ENCODE measurements at places on chromosomes 13 and 19.

DNA sequence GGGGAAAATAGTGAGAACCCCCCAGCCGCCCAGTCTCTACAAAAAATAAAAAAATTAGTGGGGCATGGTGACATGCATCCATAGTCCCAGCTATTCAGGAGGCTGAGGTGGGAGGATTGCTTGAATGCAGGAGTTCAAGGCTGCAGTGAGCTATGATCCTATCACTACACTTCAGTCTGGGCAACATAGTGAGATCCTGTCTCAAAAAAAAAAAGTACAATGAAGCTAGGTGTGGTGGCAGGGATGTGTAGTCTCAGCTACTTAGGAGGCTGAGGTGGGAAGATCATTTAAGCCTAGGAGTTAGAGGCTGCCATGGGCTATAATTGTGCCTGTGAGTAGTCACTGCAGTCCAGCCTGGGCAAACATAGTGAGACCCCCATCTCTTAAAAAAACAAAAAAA is 8.9 kb downstream of the PCCA start:
- no peak for DNase-seq

GRCh38 chr19:2944403-2944774 is 382 bp downstream of the ZNF77 start:
- DNase-seq, result no peak

DNA sequence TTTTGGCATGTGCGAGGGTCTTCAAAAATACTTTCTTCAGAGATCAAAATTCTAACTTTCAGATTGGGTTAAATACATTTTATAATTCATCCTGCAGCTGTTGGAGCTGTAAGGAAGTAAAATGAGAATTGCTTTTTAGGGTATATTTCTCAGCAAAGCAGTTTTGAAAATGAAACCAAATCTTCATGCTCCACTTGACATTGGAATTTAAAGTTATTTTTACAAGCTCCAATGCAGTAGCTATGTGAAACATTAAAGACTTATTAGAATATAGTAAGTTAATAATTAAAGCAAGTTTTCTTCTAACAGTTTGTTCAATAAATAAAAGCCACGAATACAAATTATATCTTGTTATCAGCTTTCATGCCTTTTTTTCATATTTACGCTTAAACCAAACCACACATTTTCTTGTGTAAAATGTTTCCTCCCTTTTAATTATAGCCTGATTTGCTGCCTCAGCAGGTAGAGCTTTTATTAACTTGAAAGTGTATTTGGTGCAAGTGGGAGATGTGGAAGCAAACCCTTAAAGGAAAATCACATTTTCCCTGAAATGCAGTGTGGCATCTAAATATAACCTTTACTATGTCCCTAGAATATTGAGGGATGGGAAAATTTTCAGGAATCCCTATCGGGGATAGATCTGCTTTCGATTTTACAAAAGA is 12.4 kb upstream of the MICU2 start:
- DNase-seq, result no peak

DNA sequence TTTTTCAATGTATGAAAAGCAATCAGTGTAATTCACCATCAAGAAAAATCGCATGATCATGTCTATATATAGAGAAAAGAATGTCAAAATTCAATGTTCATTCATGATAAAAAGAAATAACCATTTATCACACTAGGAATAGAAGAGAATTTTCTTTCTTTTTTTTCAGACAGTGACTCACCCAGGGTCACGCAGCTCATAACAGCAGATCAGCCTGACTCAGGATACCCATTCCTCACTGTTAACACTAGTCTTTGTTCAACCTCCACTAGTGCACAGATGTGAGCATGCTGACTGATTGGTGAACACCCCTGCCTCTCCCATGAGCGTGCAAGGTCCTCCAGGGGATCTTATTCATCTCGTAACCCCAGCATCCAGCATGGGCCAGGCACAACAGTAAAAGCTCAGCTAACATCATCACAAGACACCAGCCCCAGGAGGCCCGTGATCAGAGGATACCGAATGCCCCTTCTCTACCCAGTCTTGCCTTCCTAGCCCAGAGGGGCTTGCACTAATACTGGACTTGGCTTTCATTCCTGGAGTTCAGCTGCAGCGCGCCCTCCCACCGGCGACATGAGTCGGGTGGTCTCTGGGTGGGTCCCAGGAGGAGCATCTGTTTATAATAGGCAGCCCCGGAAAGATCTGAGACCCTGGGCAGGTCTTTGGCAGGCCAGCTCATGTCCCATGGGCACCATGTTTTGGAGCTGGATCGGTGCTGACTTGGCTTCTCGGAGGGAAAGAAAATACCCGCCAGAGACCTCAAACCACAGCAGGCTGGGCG is 539.5 kb upstream of the SLC10A2 start:
- DNase-seq, result no peak

DNA sequence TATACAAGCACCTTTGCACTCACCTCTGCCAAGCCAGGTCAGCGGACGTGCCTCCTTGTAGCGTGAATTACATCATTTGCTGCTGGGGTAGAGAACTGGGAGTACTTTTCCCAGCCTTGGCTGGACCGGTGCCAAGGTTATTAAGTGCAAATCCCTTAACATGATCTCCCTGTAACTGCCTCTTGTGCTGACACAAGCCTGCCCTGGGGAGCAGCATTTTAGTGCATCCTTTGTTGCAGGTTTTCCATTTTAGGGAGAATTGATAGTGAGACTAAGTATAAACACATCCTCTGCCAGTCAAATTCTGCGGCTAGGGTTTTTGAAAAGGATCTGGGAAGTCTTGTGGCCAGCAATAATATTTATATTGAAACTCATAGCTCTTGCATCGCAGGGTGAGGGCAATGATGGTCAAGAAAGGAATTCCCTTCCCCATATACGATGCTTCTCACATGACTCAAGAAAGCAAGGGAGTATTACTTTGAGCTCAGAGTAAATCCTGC is 32.7 kb upstream of the DCLK1 start:
- DNase-seq, result peak; percentile 71

GRCh38 chr19:1206150-1206863 is 729 bp downstream of the STK11 start:
- peak; percentile 57 for DNase-seq

- DNase-seq, result no peak
Observed at GRCh38 chr19:16628984-16629691, 1.1 kb upstream of the MED26 start.

- no peak for DNase-seq
Observed at GRCh38 chr19:38371081-38371480, 3.3 kb upstream of the PSMD8 start.

DNA sequence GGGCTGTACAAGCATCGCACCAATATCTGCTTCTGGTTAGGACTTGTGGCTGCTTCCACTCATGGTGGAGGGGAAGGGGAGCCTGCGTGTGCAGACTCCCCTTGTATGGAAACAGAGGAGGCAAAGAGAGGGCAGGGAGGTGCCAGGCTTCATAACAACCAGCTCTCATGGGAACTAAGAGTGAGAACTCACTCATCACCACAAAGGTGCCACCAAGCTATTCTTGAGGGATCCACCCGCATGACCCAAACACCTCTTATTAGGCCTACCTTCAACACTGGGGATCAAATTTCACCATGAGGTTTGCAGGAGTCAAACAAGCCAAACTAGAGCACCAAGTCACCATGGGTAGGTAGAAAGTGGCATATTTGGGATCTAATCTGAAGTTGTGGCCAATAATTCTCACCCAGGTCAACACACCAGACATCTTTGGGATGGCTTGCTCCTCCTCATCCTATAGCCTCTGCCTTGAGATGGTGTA is 46.4 kb downstream of the RUBCNL start:
- no peak for DNase-seq

DNA sequence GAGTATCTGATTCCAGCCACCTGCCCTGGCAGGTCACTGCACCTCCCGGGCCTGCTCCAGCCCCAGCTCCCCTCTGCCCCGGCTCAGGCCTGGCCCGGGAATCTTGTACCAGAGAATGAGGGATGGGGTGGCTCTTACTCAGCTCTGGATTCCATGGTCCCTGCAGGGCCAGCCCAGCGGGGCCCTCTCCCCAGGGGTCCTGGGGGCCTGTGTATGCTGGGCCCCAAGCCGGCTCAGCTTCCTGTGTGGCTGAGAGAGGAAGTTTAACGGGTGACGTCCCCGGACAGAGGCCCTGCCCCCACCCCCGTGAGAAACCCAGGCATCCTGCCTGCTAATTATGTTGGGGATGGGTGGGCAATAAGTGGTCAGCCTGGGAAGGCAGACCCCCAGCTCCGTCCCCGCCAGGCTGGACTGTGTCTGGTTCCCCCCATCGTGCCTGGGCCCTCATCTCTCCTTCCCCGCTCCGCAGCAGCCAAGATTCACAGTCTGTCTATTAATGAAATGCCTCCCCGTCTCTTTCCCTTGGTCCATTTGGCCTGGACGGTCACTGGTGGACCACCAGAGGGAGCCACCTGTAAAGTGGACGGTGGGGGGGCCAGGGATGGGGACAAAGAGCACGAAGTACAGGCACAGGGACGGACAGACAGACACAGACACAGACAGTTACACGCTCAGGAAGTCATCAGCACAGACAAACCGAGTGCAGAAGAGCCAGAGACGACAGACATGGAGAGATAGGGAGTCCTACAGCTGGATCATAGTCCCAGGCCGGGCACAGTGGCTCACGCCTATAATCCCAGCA is at the start of gene DENND1C:
DENND1C (minus strand) TSS at position 247 of the 802 bp plus-strand sequence; CDS start at position 155, 92 bp downstream.
- peak; percentile 55 for DNase-seq

GRCh38 chr13:33106656-33107360 is 90.6 kb downstream of the KL start:
- no peak for DNase-seq

DNA sequence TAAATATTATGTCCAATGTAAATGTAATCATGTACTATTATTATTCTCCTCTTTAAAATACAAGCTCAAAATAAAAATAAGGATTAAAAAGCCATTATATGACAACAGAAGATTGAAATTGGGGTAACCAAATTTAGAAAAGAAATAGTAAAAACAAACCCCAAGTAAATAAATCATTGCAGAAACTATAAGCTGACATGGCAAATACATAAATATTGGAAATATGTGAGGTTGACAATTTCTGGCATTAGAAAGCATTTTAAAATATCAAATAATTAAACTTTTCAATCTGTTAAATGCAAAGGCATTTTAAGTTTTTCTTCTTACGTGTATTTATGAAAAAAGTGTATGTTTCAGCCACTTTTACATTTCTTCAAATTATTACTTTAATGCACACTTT is 394.7 kb upstream of the DACH1 start:
- no peak for DNase-seq

DNA sequence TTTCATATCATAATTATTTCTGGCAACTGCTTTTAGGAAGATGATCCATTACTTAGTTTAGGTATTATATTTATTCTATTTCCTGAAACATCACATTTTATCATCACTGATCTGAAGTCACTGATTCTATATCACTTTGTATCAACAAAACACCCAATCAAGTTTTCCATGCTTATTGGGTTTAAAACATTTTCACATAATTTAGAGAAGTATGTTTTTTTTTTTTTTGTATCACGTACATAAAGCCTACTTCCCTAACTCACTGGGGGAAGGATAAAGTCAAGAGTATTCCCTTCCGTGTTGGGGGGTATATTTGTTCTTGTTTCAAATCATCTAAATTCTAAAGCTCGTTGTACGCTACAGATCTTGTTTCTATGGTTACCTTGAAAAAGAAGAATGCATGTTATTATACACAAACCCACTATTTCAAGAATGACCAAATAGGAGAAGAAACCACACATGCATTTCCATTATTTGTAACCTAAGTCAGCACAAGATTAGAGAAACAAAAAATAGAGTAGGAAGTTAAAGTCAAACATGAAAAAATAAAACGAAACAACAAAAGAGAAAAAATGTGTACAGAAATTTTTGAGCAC is 637.2 kb upstream of the MIR17HG start:
- peak; percentile 21 for DNase-seq

- DNase-seq, result no peak
Observed at GRCh38 chr19:36139120-36139472, 770 bp upstream of the CAPNS1 start.

DNA sequence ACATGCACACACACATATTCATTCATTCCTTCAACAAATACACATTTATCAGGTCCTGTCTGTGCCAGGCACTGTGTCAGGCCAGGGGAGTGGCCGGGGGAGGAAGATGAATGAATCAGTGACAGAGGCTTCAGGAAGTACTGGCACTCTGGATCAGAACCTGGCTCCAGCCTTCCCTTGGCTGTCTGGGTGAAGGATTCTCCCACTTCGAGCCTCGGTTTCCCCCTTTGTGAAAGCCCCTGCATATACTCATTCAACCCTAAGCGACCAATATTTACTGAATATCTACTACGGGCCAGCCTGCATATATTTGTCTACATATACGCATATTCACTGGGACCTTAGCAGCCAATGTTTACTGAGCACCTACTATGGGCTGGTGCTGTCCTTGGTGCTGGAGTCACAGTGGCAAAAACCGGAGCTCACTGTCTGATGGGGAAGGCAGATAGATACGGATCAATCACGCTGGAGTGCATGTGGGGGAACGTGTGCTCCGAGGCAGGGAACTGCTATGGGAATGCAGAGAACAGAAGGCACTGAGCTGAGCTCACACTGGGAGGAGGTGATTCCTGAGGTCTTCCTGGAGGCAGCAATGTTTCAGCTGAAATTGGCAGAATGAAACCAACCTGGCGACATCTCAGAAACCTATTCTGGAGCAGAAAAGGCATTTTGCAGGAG is 636 bp upstream of the ZNF579 start:
- no peak for DNase-seq

DNA sequence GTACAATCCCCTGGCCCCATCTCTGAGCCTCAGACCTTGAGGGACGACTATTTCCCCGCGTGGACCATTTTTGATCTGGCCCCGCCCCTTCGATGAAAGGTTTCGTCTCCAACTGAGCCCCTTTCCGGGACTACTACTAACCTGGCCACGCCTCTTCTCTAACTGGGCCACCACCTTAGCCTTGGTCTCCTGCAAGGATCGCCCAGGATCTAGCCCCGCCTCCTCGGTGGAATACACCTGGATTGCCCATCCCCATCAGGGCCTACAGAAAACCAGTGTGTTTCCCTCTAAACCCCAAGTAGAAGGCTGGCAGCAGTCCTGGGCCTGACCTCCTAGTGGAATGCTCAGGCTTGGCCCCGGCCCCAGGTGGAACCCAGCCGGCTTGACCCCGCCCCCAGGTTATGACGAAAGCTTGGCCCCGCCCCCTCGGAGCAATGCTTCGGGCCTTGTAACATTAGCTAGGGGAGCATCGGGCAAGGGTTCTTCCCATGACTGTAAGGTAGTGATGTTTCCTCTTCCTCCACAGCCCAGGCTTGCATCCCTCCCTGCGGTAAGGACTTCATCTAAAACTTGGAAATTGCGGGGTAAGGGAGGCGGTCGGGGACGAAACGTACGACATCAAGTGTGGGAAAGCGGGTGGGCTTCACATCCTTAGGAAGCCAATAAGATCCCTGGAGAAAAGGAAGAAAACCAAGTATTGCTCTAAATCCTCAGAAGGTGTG is 9.1 kb downstream of the SPACA6 start:
- DNase-seq, result no peak

GRCh38 chr13:87536499-87536898 is 134.7 kb upstream of the SLITRK5 start:
- DNase-seq, result no peak

GRCh38 chr13:35524171-35524570 is 47.7 kb upstream of the MAB21L1 start:
- DNase-seq, result no peak
